ENCODE measurements at places on chromosomes 1 and 21.

DNA sequence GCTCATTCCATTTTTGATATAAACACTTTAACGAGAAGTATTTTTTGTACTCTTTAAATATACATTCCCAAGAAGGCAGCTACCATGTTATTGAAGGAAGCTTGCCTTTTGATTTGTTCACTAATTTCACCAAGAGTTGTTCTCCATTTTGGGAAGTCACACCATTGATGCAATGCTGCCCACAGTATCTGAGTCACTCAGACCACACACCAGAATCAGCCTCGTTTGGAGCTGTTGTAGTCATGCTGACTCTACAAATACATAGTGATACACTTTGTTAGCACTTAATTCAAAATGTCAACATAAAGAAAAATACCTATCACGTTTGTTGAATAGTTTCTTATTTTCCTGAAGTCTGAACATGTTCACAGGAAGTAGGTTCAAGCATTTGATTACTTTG lies 78.7 kb downstream of the PAPPA2 start:
- no peak for DNase-seq

DNA sequence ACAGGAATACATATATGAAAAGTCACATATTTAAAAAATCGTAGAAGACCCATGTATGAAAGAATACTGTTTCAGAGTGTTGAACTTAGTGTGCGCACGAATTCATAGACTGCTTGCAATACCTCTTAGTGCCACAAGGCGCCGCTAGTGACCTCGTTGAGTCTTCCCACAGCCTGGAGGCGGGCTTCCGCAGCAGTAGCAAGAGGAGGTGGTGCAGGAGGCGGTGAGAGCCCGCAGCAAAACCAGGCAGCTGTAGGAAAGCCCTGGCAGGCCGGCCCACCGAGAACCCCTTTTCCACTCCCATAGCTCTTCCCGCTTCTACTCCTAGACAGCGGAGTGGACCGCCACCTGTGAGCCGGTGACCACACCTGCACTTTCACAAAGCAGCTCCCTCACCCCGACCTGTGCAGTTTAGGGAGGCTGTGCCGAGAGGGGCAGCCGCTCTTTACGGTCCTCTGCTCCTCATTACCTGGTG lies 23.5 kb downstream of the MTARC1 start:
- peak; percentile 38 for DNase-seq

GRCh38 chr21:42067531-42068255 lies 3.4 kb upstream of the UMODL1 start:
- no peak for DNase-seq

GRCh38 chr1:185050823-185051451 lies 5.6 kb downstream of the RNF2 start:
- no peak for DNase-seq

DNA sequence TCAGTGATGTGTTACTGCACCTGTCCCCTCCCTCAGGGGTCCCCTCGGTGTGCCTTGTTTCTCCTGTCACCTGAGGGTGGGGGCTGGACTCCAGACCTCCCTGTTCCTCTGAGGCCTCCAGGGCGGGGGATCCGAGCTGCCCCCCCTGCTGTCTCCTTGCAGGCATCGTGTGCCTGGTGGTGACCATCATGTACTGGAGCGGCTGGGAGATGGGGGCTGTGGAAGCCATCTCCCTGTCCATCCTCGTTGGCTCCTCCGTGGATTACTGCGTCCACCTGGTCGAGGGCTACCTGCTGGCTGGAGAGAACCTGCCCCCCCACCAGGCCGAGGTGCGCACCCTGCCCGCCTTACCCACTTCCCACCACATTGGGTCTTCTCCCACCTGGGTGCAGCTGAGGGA lies 56.4 kb downstream of the DISP3 start:
- no peak for DNase-seq

DNA sequence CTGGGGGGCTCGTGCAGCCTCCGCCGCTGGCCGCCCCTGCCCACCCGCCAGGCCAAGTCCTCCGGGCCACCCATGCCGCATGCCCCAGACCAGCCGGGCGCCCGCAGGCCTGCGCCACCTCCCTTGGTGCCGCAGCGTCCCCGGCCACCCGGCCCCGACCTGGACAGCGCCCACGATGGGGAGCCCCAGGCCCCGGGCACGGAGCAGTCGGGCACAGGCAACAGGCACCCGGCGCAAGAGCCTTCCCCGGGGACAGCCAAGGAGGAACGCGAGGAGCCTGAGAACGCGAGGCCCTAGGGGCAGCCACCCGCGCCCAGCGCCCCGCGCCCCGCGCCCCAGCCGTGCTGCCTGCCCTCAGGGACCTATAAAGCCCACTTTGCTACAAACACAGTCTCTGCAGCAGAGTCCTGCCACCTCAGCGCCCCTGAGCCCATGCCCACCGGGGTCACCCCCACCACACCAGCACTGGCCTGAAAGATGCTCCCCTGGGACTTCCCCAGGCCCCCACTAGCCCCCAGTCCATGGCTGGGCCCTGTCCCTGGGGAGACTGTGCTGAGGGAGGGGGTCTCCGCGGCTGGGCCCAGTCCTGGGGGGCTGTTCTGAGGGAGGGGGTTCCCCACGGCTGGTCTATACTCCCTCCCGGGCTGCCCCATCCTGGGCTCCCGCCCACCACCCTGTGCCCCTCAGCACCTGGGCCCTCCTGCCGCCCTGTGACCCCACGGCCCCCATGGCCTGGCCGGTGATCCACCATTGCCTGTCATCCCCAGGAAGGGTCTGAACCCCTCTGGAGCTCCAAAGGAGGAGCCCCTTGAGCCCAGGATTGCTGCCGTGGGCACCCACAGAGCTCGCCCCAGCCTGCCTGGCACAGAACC lies 8.6 kb downstream of the TNFRSF18 start:
- DNase-seq = no peak

GRCh38 chr1:151327903-151328674 lies 873 bp upstream of the PI4KB start:
- DNase-seq = no peak

- DNase-seq = no peak
Observed at GRCh38 chr1:80882553-80882952, 918.2 kb upstream of the ADGRL2 start.

GRCh38 chr1:36436821-36437220 lies 13.4 kb downstream of the OSCP1 start:
- no peak for DNase-seq

GRCh38 chr1:224696891-224697765 lies 81.0 kb downstream of the CNIH3 start:
- DNase-seq = peak; percentile 41

- DNase-seq = no peak
Observed at GRCh38 chr1:204863024-204863423, 7.6 kb upstream of the NFASC start.

DNA sequence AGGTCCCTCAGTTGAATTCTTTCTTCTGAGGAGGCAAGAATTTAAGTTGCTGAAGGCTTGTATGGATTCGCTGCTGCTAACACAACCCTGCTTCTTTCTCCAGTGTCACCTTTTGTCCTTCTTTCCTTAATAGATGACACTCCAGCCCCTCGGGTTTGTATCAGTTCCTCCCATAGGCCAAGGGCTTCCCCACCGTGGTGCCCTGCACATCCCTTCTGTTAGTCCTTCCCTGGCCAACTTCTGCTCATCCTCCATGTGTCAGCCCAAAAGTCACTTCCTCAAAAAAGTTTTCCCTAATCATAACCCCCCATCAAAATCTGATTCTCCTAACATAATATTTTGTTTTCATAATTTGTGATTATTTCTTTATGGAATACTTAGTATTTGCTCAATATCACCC lies 190.4 kb downstream of the RHOU start:
- no peak for DNase-seq

DNA sequence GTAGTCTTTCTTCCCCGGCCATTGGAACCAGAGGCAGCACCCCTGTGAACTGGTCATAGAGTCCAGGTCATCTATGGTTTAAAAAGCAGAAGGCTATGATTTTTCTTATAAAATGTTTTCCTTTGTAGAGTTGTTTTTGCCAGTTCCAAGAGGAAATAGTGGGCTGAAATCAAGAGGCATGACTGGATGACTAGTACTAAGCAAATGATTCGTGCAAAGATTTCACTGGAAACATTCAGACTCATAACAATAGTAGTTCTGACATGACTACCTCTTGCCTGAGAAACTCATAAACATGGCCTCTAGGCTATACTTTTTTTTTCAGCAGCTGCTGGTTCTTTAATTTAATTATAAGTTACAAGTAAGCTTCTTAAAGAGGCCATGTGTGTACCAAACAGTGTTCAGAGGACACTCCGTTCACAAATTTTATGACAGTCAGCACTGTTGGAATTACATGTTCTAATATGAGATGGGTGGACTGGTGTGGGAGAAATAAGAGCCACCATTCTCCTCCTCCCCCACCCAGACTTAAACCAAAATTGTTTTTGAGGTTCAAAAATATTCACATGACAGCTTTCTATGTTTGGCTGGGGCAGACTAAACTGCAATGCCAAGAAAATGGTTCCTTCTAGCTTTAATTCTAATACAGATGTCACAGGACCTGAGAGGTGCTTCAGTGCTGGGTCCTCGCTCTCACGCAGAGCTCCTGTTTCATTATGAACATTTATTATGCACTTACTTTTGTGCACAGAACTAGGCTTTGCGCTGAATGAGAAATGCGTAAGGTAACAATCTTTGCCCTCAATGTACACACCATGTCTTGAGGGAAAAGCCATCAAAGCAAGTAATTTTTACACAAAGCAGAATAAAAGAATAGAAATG lies 147.5 kb downstream of the ZC3H11B start:
- peak; percentile 84 for DNase-seq

DNA sequence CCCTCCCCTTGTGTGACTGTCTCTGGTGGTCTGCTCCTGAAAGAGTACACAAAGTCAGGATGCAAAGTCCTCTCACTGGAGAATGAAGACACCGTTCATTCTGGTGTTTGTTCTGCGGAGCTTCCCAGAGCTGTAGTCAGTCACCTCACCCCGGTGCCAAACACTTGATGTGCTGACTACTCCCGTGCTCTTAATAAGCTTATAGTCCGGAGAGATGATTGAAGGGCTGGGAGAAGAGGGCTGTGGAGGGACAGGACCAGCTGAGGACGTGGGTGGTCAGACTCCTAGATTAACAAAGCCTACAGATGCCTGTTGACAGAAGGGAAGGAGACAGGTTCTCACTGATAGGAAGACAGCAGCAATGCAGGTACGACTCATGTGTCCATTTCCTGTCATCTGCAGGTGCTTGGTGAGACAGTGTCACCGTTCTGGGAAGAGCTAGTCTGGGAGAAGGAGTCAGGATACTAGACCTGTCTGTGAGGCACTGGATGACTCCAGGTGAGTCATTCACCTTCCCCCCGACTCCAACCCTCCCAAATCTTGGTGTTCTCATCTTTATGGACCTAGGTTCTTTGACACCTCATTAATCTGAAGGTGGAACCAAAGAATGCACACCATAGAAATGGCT lies 40.4 kb upstream of the LRRN2 start:
- no peak for DNase-seq

DNA sequence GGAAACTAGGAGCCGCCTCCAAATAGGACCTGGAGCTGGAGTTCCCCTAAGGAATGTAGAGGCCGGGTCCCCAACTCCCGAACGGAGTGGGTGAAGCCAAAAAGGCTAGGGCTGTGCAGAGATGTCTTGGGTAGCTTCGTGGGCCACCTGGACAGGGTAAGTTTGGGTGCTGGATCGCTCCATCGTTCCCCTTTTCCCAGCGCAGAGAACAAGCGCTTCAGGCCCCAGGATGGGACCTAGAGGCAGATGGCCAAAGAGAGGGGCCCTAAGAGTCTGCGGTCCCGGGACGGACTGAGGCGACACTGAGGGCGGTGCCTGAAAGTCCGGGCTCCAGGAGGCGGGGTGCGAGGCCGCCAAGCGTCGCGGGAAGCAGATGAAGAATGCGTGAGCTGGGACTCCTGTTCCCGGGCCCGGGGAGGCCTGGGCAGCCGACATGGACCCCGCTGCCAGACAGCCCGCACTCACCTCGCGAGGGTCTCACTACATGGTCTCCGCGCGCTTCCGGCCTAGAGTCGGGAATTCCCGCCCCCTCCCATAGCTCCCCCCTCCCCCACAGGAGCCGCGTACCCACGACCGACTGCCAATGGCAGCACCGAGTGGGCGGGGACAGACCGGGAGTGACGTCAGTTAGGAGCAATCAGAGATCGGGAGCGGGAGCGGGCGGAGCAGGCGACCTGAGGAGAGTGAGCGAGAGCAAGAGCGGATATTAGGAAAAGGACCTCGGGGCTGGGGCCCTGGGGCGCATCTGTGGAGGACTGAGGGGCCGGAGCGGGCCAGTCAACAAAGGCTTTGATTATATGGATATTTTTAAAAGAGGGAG lies at the start of gene SLC39A1:
TSS of gene SLC39A1 (minus strand) at position 508 of the 820 bp plus-strand sequence. CDS start 822 bp downstream, outside the sequence.
- peak; percentile 80 for DNase-seq

DNA sequence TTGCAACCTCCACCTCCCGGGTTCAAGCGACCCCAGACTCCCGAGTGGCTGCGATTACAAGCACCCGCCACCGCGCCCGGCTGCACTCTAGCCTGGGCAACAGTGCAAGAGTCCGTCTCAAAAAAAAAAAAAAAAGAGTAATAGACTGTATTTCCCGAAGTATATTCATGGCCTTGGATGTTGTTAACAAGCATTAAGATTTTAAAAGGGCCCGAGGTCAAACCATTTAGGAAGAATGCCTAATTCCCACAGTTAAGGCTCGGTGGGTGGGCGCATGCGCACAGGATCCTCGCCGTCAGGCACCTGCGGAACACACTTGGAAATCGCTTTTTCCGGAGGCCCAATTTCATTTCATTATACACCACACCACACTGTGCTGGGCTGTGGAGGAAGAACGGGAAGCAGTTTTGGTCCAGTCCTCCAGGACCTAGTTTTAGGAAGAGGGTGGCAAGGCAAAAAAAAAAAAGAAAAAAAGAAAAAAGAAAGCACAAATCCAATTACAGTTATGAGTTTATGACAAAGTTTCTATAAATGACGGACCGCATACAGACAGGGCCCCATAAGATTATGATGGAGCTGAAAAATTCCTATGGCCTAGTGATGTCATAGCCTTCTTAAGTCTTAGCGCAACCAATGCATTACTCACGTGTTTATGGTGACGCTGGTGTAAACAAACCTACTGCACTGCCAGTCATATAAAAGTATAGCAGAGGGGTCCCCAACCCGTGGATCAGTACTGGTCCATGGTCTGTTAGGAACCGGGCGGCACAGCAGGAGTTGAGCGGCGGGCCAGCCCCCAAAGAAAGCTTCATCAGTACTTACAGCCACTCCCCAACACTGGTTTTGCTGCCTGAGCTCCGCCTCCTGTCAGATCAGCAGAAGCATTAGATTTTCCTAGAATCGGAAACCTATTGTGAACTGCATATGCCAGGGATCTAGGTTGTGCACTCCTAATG lies 38.2 kb downstream of the H3-3A start:
- DNase-seq = no peak

- DNase-seq = no peak
Observed at GRCh38 chr1:202315576-202316168, 26.1 kb downstream of the UBE2T start.

DNA sequence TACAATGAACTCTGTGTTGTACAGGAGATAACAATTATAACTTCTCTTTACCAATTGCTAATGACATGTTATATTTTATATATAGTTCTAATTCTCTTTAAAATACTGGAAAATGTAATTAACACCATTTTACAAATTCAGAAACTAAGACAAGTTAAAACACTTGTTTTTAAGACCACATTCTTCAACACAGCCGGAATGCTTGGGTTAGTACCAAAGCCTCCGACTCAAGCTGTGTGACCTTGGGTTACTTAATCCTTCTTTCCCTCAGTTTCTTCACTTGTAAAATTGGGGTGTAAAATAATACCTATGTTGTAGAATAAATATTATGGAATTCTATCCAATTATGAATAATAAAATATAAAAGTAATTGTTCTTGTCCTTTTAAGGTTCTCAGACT lies 378.7 kb downstream of the USH2A start:
- DNase-seq = no peak

All from AG09309 (cell line).